Neural crest cell (in vitro differentiated cells): ENCODE measurements at places on chromosomes 1 and 21.

- DNase-seq: no peak
Measured at GRCh38 chr1:235841938-235842545, 24.7 kb downstream of the LYST start.

DNA sequence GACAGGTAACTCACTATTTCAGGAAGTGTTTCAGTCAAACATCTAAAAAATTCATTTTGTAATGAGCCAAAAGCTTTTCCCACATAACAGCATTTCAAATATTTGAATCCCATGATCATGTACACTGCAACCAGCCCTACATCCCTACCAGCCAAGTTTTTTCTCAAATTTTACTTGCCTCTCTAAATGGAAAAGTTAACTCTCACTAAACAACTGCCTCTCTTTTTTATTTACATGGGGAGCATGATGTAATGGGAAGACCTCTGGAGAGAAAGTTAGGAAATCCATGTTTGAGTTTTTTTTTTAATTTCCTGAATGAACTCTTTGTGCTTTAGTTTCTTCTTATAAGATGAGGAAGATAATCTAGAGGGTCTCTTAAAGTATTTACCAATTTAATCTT lies 70.5 kb downstream of the TTLL7 start:
- no peak for DNase-seq

GRCh38 chr1:115118611-115119010 lies 29.3 kb upstream of the TSPAN2 start:
- no peak for DNase-seq

DNA sequence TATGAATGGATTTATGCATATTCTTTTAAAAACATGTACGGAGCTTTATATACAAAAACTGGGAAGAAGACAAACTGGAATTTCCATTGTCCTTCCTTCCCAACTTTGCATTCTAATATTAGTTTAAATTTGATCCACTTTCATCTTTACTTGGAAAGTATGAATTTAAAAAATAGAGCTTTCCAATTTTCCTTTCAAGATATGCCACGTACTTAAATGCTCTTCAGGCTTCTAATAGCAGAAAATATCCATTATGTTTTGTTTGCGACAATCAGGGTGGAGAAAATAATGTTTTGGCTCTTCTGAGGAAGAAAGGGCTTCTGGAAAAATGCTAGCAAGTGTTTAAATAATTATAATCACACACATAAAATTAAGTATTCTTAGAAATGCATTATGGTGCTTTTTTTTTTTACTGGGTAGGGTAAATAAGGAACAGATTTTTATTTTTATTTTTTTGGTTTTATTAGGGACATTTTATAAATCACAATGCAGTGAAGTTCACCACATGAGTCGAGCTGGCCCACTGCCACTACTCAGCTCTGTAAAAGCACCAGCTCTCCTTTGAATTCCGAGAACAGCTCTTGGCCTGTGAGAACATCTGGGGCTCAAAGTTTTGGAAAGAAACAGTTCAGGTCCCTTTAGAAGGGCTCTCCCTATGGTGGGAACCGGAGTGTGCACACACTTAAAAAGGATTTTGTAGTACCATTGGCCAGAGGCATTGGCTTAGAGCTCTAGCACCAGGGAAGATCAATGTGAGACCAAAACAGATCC lies 287.4 kb upstream of the LYPLAL1 start:
- DNase-seq: no peak

DNA sequence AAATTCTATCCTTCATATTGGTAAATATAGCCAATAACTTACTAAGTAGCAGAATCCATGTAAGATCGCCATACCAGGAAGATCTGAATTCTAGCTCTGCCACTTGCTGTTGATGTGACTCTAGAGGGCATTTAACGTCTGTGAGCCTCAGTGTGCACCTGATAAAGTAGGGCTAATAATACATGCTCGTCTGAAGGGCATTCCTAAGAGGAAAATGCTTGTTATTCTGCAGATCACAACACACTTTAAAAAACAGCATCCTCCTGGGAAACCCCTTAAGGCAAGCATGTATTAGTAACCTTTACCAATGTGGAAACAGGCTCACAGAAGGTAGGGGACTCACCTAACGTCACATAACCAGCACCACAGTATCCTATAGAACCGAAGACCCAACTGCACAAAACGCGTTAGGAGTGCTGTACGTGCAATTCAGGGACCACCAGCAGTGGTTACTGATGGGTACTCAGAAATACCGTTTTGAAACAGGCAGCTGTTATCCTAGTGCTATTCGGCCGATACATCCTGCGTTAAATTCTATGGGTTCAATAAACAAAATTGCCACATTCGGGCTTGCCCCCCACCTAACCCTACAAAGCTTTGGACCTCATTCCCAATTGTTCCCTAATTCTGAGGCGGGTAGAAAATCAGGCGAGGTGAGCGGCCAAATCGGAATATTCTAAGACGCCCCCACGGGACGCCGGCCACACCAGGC lies 758 bp downstream of the DEPDC1 start:
- no peak for DNase-seq

- DNase-seq: peak; percentile 78
Measured at GRCh38 chr1:1059494-1060280, 14.4 kb downstream of the RNF223 start.

GRCh38 chr1:44688760-44689446 lies 14.4 kb downstream of the ARMH1 start:
- DNase-seq: no peak

GRCh38 chr1:9689011-9689706 lies 37.6 kb downstream of the PIK3CD start:
- peak; percentile 71 for DNase-seq

GRCh38 chr1:69587391-69587790 lies 19.7 kb downstream of the LRRC7 start:
- no peak for DNase-seq

DNA sequence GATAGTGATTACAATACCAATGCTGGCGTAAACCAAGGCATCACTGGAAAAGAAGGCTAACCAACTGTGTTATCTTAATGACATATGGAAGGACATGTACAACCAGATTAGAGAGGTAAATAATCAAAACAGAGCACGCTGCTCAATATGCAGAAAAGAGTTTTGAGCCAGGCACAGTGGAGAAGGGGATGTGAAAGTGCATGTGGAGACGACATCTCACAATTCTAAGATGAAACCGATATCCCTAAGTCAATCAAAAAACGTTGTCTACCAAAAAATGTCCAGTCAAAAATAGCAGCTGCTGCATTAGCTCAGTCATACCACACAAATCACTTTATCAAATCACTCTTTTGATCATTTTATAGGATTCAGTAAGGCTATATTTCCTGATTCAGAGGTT lies 116.3 kb upstream of the OLIG2 start:
- DNase-seq: no peak

DNA sequence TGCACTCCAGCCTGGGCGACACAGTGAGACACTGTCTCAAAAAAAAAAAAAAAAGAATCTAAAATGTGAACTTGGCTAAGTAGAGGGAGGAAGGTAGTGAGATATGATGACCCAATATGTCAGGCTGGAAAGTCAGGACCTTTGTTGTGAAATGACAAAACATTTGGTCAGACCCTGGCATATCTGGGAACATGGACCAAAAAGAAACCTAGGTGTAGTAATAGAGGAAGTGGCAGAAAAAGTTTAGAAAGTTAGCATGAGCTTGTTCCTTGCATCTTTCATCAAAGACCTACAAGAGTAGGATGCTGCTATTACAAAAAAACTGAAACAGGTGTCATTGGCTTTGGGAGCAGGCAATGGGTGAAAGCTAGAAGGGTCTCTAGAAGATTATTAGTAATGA lies 7.3 kb upstream of the S100A3 start:
- no peak for DNase-seq

DNA sequence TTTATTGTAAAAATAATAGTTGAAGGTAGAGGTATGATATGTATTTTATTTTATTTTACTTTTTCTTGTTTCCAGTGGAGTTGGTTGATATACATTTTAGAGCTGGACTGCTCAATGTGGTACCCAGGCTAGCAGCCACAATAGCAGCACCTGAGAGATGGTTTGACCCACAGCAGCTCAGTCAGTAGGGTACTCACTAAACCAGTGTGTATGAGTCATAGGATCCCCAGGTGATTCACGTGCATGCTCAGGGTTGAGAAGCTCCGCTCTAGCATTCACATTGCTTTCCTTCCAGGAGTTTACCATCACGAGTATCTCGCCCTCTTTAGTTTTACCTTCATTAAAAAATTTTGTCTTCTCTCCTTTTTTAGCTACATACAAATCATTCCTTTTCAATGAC lies 96.0 kb upstream of the PAXBP1 start:
- DNase-seq: no peak

GRCh38 chr1:161473348-161473747 lies 31.9 kb upstream of the FCGR2A start:
- no peak for DNase-seq

GRCh38 chr1:46008585-46008984 lies 123.8 kb downstream of the PIK3R3 start:
- DNase-seq: no peak

GRCh38 chr1:158516966-158517365 lies 37.2 kb downstream of the OR6Y1 start:
- DNase-seq: no peak

- no peak for DNase-seq
Measured at GRCh38 chr1:2232255-2232915, 4.3 kb downstream of the SKI start.

GRCh38 chr1:95071539-95071938 lies 1.2 kb downstream of the ALG14 start:
- no peak for DNase-seq

DNA sequence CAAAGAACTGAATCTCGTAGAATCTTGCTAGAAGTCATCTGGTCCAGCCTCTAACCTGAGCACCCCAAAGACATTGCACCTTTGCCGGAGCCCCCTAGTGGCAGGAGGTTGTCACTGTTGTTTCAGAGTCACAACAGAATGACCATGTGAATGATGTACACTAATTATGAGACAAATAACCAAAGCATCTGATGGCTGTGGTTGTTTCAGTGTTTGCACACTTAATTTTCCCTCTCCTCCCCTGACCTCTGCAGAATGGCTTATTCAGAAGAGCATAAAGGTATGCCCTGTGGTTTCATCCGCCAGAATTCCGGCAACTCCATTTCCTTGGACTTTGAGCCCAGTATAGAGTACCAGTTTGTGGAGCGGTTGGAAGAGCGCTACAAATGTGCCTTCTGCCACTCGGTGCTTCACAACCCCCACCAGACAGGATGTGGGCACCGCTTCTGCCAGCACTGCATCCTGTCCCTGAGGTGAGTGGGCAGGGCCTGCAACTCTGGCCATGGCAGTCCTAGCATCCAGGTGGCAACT lies 26.4 kb downstream of the TRAF5 start:
- DNase-seq: no peak

DNA sequence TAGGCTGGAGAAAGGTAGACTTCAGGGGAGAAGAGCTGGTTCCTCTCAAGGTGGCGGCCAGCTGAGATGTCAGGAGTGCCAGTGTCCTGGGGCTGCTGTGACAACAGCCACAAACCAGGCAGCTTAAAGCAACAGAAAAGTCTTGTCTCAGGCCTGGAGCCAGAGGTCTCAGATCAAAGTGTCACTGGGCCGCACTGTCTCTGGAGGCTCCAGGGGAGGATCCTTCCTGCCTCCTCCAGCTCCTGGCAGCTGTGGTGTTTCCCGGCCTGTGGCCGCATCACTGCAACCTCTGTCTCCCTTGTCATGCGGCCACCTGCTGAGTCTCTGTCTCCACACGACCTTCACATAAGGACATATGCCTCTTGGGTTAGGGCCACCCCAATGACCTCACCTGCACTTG lies 24.4 kb upstream of the TSPEAR start:
- DNase-seq: no peak

DNA sequence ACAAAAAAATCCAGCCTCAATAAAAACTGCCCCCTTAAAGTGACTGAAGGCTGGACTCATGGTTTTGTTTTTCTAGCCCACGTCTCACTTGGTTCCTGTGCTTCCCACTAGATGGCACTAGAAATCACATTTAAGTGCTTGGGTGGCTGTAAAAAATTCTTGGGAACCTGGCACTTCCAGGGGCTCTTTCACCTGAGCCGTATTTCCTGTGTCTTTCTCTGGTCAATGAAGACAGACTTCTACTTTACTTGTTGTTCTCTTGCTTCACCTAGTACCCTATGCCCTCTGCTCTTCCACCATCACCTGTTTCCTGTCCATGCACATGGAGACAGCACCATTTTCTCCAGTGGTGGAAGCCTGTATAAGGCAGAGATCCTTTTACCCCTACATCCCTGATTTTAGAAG lies 20.0 kb downstream of the METTL13 start:
- peak; percentile 20 for DNase-seq

GRCh38 chr1:87830432-87830978 lies 501.8 kb downstream of the LMO4 start:
- no peak for DNase-seq

- DNase-seq: no peak
Measured at GRCh38 chr1:158527190-158527815, 26.9 kb downstream of the OR6Y1 start.

GRCh38 chr21:36504067-36505058 lies 24.4 kb upstream of the CLDN14 start:
- peak; percentile 53 for DNase-seq

DNA sequence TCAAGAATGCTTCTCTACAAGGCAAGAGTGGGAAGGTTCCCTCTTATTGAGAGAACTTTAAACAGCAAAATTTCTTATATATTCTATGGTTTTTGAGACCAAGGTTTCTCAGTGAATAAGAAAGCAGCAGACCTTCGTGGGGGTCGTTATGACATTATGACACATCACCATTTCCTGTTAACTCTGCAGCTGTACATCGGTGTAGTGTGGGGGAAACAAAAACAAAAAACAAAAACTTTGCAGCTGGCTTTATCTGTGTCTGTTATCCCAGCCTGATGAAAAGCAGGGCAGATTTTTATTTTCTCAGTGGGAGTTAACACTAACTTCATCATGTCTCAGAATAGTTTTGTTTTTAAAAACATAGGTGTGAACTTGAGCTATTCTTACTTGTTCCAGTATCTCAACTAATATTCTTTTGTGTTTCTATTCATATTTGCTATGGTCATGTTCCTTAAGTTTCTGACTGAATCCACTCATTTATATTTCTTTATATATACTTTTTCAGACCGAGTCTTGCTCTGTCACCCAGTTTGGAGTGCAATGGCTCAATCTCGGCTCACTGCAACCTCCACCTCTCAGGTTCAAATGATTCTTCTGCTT lies 2.1 kb downstream of the SDE2 start:
- no peak for DNase-seq

DNA sequence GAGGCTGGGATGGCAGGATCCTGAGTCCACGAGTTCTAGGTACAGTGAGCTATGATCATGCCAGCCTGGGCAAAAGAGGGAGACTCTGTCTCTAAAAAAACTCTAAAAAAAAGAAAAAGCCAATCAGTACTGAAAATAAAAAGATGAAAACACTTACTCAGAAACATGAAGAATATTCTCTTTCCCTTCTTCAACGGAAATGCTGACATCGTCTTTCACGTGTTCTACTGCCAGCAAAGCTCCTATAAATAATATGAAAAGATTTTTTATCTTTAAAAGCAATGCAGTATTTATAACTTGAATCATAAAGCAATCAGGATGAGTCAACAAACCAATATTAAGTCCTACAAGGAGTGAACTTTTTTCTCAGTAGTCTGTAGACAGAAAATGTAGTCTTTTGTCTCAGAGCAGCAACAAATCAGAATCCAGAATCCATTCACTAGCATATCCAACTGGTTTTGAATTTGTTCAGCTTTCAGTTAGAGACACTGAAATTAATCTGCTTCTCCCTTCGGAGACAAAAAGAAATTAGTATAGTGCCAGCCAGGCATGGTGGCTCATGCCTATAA lies 6.2 kb downstream of the EPRS1 start:
- no peak for DNase-seq

- peak; percentile 47 for DNase-seq
Measured at GRCh38 chr1:36366091-36366661, 19.5 kb downstream of the STK40 start.

GRCh38 chr21:36887963-36888362 lies 78.5 kb downstream of the HLCS start:
- DNase-seq: no peak

GRCh38 chr1:223189903-223190724 lies 47.1 kb upstream of the TLR5 start:
- no peak for DNase-seq
